Myocyte (in vitro differentiated cells): ENCODE measurements at places on chromosomes 16 and 17. TPM values are rescaled to one million over a fixed set of nuclear protein-coding genes. Genes with fewer than 3 reads are reported as not detected.

PLLP gene
- not detected in 2 replicates for total RNA-seq

DNA sequence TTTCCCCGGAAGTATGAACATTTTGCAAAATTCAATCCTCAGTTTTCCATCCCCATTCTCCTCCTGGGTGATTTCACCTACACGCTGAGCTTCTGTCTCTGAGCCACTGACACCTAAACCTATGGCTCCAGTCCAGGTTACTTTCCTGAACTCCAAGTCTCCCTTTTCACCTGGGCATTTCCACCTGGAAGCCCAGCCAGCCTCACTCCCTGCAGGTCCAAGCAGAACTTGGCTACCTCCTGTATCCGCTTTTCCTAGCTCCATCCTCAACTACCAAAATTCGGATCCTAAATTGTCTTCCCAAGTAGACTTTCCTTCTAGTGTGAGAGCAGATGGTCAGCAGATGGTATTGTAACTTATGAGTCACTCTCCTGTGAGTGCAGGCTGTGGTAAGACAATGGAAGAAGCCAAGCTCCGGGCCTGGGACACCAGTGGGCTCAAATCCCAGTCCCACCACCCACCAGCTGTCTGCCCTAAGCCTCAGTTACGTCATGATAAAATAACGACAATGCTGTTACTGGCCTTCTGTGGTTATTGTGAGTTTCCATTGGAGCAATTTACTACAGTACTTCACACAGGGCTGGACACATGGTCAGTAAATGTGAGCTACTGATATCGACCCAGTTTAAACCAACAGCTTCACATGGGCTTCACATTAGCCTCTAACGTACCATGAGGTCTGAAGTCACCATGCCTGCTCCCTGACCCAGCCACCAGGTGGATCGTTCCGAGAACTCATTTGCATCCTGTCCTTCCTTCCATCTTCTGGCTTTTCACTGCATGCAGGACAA lies 33.3 kb downstream of the PECAM1 start:
- peak; percentile 100 for DNase-seq

DNA sequence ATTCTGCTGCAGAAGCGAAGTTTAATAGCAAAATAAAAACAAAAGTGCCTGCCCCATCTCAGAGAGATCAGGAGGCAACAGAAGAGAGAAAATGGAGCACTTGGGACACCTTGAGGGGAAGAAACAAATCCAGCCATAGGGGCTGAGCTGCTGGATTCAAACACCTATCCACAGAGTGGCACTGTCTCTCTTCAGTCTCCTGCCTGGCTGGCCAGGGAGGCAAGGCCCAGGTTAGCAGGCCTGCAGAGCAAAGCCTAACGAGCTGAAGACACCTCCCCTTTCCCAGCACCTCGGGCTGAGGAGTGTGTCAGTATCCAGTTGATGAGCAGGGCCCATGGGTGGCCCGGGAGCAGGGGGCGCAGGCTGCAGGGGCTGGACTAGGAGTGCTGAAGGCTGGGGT lies 8.8 kb upstream of the KRT31 start:
- no peak for DNase-seq

RNF157 gene
- total RNA-seq, result 6.0 and 7.1 TPM in 2 replicates

DNA sequence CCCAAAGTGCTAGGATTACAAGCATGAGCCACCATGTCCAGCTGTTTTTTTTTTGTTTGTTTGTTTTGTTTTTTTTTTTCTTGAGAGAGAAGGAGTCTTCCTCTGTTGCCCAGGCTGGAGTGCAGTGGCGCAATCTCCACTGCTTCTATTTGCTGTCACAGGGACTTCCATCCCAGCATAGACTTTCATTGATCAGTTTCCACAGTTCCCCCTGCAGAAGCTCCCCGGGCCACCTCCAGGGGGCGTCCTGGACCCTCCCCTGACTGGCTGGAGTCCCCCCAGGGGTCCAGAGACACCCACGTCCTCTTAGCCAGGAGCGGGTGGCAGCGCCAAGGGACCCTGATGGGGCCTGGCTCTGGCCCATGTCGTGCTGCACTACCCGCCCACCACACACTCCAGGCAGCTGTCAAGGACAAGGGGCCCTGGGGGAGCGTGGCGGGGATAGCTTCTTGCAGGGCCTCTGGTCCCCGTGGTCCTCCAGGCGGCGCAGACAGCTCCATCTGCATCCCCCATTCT lies 3.1 kb upstream of the NPW start:
- DNase-seq, result no peak
